ENCODE measurements at places on chromosomes 1 and 21. TPM values are rescaled to one million over a fixed set of nuclear protein-coding genes. Genes with fewer than 3 reads are reported as not detected.
A peak's percentile ranks its signal among the peaks of the same experiment; 100 is the strongest.

- DNase-seq = no peak
These were observed 17.4 kb upstream of the KANK4 start for GRCh38 chr1:62336638-62336994.

GRCh38 chr1:161098210-161099068, at the start of gene KLHDC9:
Gene KLHDC9, plus strand, starts transcription at chr1:161098361. Its CDS starts 175 bp downstream, at chr1:161098536.
- DNase-seq = peak; percentile 54

GRCh38 chr1:24828887-24829192, 83.6 kb downstream of the CLIC4 start:
- no peak for DNase-seq

DNA sequence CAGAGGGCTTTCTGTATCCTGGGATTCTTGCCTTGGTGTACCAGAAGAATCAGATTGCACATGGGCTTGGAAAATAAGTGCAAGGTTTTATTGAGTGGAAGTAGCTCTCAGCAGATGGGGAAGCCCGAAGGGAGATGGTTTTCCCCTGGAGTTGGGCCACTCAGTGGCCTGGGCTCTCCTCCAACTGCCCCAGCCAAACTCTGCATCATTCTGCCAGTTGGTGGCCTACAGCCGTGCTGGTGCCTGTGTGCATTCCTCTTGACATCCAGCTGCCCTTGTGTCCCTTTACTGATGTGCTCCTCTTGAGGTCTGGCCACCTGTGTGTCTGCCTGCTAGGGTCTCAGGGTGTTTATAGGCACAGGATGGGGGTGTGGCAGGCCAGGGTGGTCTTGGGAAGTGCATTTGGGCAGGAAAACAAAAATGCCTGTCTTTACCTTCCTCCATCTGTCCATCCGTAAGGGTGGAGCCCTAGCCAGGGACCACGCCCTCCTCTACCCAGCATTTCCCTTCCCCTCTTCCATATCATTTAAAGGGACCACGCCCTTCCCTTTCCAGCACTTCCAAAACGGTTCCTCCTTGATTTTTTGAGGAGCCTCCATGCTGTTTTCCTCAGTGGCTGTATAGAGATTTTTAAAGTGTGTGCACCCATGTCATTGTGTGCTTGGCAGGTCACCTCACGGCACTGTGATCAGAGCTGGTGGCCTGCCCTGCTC, 18.9 kb downstream of the SNAP47 start:
- DNase-seq = peak; percentile 64

The SPRR2F gene
- total RNA-seq = not detected

The ATF6 gene
- total RNA-seq = 17.6 TPM

The FAM177B gene
- total RNA-seq = not detected

The CRP gene
- total RNA-seq = not detected
